Stimulated activated CD4-positive, alpha-beta T cell treated with anti-CD3 and anti-CD28 coated beads, Interleukin-4, amount 100 ng/mL, for 4 hours (primary cell): ENCODE measurements at places on chromosomes 7 and 10.

DNA sequence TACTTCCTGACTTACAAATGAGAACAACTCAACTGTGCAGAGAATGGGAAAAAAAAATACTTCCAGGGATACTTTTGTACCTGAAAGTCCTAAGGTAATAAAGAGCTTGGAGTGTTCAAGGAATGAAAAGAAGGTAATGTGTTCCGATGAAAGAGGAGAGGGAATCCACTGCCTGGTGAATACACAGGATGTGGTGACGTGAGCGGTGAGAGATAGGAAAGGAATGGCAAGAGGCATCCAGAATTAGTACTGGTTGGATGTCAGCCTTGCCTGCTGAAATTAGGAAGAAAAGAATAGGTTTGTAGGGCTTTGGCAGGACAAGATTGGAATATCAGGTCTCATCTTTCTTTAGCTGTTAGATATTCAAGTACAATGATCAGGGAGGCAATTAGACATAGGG, 347.7 kb downstream of the POM121L12 start:
- no peak for DNase-seq

GRCh38 chr7:81669476-81670105, 100.3 kb downstream of the HGF start:
- DNase-seq = no peak

DNA sequence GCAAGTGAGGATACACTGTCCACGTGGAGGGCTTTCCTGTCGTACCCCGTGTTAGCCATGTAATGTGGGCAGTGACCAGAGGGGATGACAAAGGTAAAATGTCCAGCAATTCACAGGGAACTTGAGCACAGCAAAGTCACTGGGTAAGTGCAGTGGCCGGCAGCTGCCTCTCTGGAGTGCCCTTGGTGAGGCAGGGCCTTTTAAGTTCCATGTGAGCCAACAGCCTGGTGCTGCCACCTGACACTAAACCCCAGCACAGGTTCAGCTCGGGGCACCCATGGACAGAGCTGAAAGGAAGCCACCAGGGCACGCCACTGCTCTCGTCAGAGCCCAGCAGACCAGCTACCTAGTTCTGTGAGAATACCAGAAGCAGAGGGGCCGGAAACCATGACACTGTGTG, 168.3 kb downstream of the PRKAG2 start:
- DNase-seq = no peak

DNA sequence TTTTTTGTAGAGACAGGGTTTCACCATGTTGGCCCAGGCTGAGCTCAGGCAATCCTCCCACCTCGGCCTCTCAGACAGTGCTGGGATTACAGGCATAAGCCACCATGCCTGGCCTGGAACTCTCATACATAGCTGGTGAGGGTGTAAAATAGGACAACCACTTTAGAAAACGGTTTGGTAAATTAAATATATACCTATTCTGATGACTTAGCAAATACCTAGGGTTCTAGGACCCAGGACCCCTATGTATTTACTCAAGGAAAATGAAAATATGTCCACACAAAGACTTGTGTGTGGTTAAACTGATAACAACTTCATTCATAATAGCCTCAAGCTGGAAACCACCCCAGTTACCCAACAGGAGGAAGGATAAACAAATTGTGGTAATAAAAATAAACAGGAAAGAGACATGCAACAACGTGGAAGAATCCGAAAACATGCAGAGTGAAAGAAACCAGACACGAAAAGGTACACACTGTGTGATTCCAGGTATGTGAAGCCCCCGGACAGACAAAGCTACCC, 52.7 kb downstream of the CARD11 start:
- DNase-seq = no peak

GRCh38 chr10:62047960-62048383, 146.5 kb downstream of the ARID5B start:
- peak; percentile 56 for DNase-seq

DNA sequence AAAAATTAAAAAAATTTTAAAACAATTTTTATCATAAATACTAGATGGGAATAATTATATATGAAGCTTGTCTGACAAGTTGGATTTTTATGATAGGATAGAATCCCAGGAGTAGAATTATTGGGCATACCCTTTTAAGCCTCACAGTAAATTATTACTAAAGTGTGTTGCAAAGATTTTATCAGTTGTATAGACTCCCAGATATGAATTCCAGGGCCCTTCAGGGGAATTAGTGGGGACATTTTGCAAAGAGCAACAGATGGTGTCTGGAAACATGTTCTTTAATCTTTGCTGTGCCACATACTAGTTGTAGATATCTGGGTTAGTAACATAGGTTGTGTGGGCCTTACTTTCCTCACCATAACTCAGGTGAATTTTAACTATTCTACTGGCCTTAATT, 28.7 kb downstream of the ZEB1 start:
- no peak for DNase-seq

GRCh38 chr7:107996072-107996882, 6.7 kb downstream of the LAMB1 start:
- no peak for DNase-seq

GRCh38 chr10:126842836-126843235, 62.4 kb upstream of the DOCK1 start:
- no peak for DNase-seq

DNA sequence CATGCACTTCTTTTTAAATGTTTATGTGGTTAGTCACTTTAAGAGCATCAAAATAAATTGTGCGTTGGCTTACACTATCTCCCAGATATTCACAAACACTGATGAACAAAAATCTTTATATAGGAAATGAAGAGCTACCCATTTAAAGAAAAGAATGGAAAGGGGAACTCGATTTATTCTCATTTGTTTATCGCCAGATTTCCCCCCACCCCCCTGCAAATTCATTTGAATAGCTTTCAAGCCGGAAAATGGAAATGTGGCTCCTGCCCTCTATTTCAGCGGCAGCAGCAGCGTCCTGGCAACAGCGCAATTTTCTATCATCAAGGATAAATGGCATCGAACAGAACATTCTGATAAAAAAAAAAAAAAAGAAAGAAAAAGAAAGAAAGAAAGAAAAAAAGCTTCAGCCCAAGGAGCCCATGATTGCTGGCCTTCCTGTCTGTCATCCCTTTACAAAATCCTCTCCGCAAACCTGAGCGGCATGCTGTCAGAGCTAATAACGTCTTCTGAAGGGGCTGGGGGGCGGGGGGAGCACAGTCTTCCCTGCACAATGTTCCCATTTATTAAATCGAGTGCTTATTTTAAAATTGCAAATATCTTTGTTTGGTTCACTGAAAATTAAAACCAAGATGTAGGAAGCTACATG, 13.7 kb upstream of the DLX6 start:
- DNase-seq = no peak

DNA sequence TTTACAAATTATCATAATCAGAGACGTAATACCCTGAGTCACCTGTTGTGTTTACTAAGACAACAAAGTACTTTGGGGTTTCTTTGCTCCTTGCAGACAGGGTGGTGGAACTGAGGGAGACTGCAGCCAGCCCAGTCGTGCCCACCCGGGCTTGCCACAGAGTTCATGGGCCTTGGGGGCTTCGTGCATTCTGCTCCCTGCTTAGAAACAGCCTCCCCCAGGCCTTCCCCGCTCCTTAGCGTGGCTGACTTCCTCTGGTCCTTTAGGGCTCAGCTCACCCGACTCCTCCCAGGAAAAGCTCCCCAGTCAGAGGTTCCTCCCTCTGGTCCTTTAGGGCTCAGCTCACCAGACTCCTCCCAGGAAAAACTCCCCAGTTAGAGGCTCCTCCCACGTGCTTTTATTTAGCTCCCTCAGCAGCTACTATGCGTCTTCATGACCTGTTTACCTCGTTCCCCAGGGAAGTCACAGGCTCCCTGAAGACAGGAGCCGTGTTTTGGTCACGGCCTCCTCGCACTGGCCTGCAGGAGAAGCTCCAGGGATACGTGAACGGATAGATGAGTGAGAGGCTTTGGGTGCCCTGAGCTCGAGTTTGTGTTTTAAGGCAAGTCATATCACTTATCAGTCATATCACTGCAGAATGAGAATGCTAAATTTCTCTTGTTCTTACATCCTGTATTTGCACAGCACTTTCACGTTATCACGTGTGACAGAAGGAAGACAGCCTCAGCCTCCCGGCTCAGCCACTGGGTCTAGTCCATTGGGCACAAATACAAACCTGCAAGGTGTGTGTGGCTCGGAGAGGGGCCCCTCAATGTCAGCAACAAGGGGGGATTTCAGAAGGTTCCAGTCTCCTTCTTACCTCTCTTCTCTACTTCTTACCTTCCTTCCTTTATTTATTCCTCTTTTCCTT, 52.7 kb upstream of the VIPR2 start:
- peak; percentile 11 for DNase-seq

DNA sequence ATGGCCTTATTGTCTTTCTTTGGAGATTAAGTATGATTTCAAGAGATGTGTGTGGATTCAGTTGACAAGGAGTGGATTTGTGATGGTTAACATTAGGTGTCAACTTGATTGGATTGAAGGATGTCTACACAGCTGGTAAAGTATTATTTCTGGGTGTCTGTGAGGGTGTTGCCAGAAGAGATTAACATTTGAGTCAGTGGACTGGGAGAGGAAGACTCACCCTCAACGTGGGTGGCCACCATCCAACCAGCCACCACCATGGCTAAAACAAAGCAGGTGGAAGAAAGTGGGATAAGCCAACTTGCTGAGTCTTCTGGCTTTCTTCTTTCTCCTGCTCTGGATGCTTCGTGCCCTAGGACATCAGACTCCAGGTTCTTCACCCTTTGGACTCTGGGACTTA, 76.1 kb downstream of the GPR37 start:
- DNase-seq = no peak

- DNase-seq = no peak
Measured at GRCh38 chr7:47724335-47724982, 142.5 kb upstream of the TNS3 start.

GRCh38 chr10:102381983-102382382, 13.5 kb upstream of the NFKB2 start:
- no peak for DNase-seq

GRCh38 chr10:92729886-92730285, 40.1 kb downstream of the HHEX start:
- no peak for DNase-seq

- no peak for DNase-seq
Measured at GRCh38 chr10:113422371-113422770, 130.5 kb upstream of the HABP2 start.

GRCh38 chr7:140899883-140900282, 24.8 kb downstream of the BRAF start:
- no peak for DNase-seq

DNA sequence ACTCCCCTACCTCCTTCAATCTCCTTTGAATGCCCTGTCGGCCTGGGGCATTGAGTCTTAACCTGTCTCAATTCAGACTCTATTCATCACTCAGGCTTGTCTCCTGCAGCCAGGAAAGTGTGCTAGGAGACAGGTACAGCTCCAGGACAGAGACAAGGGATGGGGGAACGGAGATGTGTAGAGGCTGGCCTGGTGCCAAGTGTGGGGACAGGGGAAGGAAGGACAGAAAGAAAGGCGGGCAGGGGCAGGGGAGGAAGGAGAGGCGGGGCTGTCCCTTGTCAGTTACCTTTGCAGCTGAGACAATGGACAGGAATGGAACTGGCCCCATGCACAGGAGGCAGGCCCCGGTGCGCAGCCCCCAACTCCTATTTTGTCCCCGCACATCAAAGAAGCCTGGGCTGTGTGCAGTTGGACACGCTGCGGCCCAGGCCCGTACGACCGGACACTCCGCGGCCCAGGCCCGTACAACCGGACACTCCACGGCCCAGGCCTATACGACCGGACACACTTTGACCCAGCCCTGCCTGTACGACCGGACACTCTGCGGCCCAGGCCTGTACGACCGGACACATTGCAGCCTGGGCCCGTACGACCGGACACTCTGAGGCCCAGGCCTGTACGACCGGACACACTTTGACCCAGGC, 36.9 kb downstream of the CHST15 start:
- DNase-seq = no peak

- no peak for DNase-seq
Measured at GRCh38 chr10:94992811-94993210, 54.4 kb downstream of the CYP2C9 start.

DNA sequence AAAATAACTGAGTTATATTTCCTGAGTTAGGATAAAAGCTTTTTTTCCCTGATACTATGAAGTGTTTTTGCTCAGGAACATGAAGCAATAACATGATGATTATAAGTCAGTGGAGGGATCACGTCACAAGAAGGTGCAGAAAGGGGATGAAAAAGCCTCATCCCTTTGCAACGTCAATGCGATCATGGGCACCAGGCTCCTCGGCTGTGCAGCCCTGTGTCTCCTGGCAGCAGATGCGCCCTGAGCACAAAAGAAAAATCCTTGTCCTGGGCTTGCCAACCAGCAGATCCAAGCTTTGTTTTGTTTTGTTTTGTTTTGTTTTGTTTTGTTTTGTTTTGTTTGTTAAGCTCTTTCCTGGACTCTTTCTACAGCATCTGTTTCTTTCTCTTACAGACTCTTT, 103.5 kb upstream of the PRSS1 start:
- DNase-seq = no peak

- DNase-seq = peak; percentile 30
Measured at GRCh38 chr10:114544045-114544659, 113.9 kb downstream of the ABLIM1 start.

GRCh38 chr7:87318741-87319140, 26.7 kb upstream of the CROT start:
- no peak for DNase-seq

DNA sequence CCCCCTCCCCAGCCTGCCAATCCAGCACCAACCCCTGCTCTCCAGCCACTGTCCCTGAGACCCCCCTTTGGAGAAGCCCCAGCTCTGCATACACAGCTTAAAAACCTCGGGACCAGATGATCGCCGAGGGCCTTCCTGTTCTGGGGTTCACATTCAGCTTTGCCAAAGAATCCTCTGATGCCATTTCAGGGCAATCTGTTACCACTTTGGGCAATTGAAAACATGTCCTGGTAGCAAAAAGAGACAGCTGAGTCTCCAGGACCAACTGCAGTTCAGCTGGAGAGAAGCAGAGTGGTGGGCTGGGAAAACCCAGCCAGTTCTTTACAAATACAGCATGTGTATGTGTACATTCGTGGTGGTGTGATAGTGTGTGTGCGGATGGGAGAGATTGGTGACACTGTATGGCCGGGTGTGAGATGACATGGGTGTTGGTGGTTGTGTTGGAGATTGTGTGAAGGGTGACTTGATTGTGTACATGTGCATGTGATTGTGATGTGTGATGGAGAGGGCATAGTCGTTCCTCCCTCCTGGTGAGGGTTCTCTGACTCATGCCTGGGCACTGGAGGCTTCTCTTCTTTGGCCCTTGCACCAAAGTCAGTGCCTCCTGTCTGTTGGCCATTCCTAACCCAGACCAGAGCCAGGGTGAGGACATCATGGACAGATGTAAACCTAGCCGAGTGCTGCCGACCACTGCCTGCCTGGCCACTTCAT, 48.5 kb upstream of the AQP1 start:
- DNase-seq = no peak

- DNase-seq = no peak
Measured at GRCh38 chr10:52071814-52072213, 242.3 kb upstream of the DKK1 start.

DNA sequence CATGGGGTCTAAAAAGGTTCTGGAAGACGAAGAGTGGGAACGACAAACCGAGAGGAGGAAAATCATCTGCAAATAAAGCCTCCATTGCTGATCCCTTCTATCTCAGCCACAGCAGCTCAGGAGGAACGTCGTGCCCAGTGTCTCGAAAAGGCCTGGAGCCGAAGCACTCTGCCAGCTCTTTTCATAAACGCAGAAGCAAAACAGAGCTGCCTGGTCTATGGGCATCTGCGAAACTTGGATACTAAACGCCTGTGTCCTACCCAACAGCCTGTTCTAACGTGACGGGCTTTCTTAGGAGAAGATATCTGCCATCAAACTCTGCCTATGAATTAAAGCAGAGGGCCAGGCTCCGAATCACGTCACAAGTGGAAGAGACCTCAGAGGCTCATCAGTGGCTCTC, 68.7 kb downstream of the GNA12 start:
- no peak for DNase-seq

GRCh38 chr10:48459270-48460150, 145.4 kb downstream of the ARHGAP22 start:
- DNase-seq = no peak
